T follicular helper cell (primary cell): ENCODE measurements at places on chromosomes 16 and 17.
A peak's percentile ranks its signal among the peaks of the same experiment; 100 is the strongest.

DNA sequence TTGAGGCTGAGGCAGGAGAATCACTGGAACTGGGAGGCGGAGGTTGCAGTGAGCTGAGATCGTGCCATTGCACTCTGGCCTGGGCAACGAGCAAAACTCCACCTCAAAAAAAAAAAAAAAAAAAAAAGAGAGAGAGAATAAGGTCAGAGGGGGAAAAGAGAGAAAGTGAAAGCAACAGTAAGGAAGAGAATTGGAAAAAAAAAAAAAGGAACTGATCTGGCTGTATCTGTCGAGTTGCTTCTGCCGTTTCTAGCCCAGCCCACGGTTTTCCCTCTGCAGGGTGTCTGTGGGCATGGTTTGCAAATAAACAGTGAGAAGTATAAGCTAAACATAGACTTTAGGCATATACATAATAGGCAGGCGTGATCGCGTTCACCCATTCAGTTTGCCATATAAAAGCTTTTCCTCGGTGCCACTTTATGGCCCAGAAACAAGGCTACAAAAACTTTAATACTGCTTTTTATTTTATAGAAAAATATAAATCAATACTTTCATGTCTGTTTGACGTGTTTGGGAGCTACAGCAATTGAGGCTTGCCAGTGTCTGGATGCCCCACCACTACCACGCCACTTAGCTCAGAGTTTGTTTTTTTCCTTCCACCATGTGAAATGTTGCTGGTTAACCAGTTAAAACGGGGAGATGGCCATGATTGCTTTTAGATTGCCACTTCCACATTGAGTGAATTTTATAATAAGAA lies 436.7 kb downstream of the MAF start:
- no peak for DNase-seq

- no peak for DNase-seq
These were observed 30.5 kb downstream of the ADCY7 start for GRCh38 chr16:50296807-50297206.

DNA sequence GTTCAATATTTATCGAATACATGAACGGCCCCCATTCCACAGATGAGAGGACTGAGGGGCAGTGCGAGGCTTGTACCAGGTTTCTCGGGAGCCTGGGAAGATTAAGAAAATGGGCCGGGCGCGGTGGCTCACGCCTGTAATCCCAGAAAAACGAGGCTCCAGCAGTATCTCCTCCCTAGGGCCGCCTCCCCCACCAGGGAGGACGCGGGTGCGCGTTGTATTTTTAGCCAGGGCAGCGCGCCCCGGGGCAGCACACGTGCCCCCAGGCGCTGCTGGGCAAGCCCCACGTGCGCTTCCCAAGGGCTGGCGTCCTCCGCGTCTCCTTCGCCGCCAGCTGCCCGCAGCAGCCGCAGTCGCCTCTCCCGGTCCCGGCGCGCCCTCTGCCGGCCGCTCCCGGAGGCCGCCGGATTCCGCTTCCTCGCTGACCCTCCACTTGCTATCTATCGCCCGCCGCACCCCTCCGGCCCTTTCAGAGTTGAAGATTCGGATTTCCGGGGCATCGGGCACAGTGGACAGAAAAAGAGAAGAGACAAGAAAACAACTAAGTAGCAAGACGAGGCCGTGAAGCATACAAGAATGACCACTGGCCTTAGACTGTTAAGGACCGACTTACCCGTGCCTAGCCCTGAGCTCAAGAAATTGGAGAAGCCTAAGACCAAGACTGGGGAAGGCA lies 1.9 kb upstream of the YBX2 start:
- peak; percentile 48 for DNase-seq

DNA sequence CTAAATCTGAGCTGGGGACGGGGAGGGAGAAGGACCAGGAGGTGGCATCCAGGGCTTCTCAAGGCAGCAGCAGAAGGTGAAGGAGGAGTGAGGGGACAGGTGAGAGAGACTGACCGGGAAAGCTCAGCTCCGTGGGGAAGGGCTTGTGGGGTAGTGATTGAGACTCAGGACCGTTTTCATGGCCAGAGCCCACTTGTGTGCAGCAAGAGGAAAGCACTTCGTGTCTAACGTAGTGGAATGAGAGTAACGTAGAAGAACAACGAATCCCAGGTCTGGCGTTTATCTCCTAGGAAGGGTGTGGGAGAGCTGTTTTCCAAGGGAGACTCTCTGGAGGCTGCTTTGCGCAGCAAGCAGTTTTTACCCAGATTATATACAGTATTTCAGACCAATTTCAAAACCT lies 1.3 kb upstream of the CDH3 start:
- DNase-seq: no peak

DNA sequence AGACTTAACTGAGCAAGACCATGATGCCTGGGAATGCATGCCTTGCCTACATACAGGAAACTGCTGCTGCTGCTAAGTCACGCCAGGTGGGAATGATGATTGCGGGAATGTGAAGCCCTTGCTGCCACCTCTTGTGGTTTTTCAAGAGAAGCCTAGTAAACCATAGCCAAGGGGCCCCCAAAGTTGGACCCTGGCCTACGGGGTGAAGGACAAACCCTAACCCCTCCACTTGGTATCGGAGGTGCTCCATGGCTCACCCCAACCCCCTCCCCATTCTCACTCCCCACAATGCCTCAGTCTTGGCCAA lies 233.9 kb downstream of the ZNF423 start:
- no peak for DNase-seq

DNA sequence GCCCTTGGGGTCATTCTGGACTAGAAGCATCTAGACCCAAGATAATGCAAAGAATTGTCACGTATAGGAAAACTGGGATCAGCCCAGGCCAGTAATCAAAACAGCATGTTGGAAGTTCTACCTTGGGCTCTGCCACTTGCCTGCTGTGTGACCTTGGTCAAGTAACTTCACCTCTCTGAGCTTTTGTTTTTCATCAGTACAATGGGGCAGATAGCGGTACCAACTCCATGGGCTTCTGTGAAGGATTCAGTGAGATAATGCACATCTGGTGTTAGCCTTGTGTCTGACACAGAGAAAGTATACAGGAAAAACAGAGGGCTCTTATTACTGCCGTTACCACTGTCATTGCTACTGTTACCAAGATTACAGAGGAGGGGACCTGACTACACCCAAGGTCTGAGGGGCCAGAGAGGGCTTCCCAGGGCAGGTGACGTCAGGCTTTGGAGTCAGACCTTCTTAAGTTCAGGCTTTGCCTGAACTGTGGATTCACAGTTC lies 24.6 kb downstream of the CMIP start:
- no peak for DNase-seq

DNA sequence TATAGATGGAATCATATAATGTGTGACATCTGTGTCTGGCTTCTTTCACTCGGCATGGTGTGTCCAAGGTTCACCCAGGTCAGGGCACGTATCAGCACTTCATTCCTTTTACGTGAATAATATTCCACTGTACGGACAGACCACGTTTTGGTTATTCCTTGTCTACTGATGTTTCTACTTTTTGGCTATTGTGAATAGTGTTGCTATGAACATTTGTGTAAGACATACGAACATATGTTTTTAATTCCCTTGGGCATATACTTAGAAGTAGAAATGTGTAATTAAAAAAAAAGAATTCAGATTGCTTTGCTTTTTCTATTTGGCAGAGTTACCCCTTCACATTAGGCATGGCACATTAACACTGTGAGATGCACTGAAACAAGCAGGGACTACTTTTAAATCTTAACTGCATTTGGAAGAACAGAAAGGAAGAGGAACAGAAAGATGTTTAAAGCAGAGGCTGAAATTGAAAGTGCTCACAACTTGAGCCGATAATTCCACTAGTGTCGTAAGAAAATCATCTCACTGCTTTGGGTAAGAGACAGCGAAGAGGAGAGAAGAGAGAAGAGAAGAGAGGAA lies 105.3 kb downstream of the VPS53 start:
- no peak for DNase-seq

GRCh38 chr16:61366006-61366405 lies 670.2 kb downstream of the CDH8 start:
- no peak for DNase-seq

GRCh38 chr17:57634713-57635465 lies 110.2 kb downstream of the CCDC182 start:
- no peak for DNase-seq

DNA sequence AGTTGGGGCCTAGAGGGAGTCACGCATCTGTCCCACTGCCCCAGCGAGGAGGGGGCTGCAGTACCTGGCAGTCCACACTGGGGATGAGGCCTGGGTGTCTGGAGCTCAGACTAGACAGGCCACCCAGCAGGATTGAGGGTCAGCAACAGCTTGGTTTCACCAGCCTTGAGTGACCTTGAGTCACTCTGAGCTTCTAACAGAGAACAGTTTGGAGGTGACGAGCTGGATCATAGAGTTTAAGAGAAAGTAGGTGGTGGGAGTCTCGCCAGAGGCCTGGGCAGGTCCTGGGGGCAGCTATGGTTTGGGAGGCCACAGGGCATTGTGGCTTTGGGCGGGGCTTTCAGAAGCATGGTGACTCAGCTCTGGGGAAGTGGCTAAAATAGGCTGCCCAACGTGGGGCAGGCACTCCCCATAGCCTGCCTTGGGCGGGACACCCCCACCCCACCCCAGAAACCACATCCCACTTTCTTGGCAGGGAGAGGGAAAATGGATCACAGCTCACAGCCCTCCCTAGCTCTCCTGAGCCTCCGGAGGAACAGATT lies 20.5 kb downstream of the CDC42EP4 start:
- DNase-seq: no peak

GRCh38 chr16:76294396-76295214 lies 17.4 kb downstream of the CNTNAP4 start:
- DNase-seq: no peak

DNA sequence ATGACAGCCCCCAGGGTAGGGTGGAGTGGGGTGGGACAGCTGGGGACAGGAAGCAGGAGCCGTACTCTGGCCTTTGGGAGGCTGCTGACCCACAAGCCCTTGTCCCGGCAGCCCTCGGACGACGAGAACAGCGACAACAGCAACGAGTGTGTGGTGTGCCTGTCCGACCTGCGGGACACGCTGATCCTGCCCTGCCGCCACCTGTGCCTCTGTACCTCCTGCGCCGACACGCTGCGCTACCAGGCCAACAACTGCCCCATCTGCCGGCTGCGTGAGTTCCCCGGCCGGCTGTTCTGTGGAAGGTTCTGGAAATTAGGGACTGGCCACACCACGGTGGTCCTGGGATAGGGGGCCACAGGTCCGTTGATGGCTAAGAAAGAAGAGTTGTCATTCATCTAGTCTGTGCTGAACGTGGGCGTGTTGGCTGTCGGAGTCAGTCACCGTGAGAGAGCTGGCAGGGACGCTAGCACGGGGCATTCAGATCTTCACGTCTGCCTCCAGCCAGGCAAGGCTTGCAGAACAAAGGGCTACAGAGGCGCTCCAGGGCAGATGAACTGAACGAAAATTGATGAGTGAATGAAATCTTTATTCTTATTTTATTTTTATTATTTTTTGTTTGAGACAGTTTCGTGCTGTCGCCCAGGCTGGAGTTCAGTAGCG lies 19.8 kb upstream of the NUDT16L1 start:
- DNase-seq: no peak

- no peak for DNase-seq
These were observed 113.2 kb downstream of the GSG1L start for GRCh38 chr16:27950206-27950887.

GRCh38 chr16:86984343-86984742 lies 332.8 kb downstream of the C16orf95 start:
- DNase-seq: no peak

DNA sequence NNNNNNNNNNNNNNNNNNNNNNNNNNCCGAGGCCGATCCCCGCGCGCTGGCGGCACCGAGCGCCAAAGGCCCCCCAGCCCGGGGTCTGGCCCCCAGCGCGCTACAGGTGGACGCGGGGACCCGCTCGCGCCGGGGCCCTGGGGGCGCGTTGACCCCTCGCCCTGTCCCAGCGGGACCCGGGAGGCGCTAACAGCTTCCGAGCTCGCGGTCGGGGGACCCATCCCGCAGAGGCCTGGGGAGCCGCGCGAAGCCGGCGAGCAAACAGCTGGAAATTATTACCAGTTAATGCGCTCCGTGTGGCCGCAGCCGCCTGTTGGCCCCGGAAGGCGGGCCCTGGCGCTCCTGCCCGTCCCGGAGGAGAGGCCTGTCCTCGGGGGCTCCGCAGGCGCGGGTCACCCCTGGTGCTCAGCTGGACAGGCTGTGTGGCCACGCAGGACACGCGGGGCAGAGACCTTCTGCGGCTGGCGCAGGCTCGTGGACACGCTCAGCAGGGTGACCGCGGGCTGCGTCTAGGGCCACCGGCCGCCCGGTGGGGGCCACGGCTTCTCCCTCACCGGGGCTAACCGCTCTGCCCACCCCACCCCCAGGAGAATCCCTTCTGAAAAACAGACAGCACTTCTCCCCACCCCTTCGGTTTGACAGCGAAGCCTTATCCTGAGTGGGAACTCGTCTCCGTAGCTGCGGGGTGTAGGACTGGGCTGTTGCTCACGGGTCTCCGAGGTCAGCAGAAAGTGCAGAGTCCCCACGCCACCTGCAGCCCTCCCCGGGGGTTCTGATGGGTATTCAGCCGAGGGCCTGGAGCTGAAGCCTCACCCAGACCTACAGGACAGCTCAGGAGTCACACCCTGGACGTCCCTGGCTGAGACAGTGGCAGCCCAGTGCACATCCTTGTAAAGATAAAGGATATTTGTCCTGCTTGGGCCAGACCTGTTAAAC lies 138.7 kb upstream of the RPH3AL start:
- DNase-seq: no peak

DNA sequence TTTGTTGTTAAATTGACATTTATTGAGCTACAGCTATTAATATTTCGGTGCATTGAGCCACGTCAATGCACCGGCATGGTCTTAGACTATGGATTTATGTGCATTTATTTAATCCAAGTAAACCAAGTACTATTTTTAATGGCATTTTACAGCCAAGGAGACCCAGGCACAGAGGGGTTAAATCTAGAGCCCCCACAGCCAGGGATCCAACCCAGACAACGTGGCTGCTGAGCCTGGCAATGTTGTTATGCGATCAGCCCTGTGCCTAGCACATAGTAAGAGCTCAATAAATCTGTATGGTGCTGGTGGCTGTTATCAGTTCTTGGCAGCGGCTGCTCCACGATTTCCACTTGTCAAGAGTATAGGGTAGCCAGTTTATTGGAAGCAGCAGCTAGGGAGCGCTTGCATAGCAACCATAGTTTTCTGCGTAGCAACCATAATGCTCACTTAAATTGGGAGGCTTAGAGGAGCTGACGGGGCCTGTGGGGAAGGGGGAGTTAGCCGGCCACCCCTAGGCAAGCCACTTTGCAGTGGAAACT lies 541 bp upstream of the RBBP6 start:
- DNase-seq: no peak

- no peak for DNase-seq
These were observed 129.9 kb downstream of the SDK2 start for GRCh38 chr17:73514146-73514863.

GRCh38 chr16:11342021-11342855 lies 3.0 kb upstream of the RMI2 start:
- no peak for DNase-seq
